Fibroblast of villous mesenchyme (primary cell): ENCODE measurements at places on chromosomes 3 and 15. TPM values are rescaled to one million over a fixed set of nuclear protein-coding genes. Genes with fewer than 3 reads are reported as not detected.

GRCh38 chr15:81301815-81302399 is 22.0 kb downstream of the STARD5 start:
- DNase-seq, result no peak

Gene FEZF2
- not detected in 2 replicates for total RNA-seq

DNA sequence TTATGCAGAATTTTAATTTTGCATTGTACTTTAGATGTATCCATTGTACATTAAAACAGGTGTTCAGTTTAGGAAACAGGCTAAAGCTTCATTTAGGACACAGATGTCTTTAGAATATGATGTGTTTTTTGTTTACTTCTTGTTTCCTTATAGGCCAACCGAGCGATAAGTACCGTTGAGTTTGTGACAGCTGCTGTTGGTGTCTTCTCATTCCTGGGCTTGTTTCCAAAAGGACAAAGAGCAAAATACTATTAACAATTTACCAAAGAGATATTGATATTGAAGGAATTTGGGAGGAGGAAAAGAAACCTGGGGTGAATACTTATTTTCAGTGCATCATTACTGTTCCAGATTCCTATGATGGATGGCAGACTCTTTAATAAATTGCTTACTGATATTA is 29.4 kb downstream of the PLAAT1 start:
- DNase-seq, result no peak

Gene MESP2
- total RNA-seq, result 0.32 and 0.43 TPM in 2 replicates

DNA sequence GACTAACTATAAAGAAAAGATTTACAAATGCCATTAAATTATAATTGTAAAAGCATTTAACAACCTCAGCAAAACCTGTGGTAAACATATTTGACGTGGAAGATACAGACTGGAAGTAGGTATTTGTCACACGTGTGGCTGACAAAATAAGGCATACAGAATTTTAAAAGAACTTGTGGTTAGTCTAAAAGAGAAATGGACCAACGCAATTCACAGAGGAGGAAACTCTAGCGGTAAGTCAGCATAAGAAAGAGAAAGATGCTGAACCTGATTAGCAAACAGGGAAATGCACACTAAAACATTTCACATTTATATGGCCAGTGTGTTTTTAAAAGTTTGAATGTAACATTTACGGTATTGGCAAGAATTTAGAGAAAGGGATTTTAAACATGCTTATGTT is 35.3 kb downstream of the KCNH8 start:
- no peak for DNase-seq

- DNase-seq, result no peak
Measured at GRCh38 chr3:126013751-126014156, 44.8 kb downstream of the ROPN1B start.

DNA sequence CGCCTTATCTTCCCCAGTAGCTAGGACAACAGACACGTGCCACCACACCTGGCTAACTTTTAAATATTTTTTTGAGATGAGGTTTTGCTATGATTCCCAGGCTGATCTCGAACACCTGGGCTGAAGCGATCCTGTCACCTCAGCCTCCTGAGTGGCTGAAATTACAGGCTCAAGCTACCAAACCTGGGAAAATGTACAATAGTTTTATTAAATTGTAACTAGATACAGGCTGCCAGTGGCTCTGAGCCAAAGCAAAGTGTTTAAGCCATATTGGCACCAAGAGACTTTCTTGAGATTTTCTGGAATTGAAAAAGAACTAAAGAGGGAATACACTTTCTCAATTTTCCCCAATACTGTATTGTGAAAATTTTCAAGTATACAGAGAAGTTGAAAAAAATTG is 204.3 kb downstream of the SUCLG2 start:
- no peak for DNase-seq
